BJ (cell line): ENCODE measurements at places on chromosomes 5 and 9. TPM values are rescaled to one million over a fixed set of nuclear protein-coding genes. Genes with fewer than 3 reads are reported as not detected.

- DNase-seq = no peak
Measured at GRCh38 chr5:180116077-180116999, 44.8 kb upstream of the RNF130 start.

DNA sequence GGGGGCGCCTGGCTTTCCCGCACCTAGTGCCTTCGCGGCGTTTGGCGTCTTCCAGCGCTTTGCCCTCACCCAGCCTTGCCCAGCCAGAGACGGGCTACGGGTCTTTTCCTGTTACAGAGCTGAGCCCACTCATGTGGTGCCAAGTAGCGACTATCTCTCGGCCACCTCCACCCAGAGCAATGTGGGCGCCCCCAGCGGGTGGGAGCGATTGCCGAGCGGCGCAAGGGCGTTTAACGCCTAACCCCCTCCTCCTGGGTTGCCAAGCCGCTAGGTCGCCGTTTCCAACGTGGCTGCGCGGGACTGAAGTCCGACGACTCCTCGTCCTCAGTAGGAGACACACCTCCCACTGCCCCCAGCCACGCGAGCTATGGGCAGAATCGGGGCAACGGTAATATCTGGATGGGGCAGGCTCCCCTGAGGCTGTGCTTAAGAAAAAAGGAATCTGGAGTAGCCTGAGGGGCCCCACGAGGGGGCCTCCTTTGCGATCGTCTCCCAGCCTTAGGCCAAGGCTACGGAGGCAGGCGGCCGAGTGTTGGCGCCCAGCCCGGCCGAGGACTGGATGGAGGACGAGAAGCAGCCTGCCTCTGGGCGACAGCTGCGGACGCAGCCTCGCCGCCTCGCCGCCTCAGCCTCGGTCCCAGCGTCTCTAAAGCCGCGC is 5.8 kb downstream of the TLX3 start:
- DNase-seq = no peak

Gene INPP5E
- polyA plus RNA-seq = 3.7 and 5.6 TPM in 2 replicates

Gene CARD6
- 0.63 and 0.77 TPM in 2 replicates for polyA plus RNA-seq

GRCh38 chr5:10760096-10760920 is 726 bp downstream of the DAP start:
- DNase-seq = no peak

Gene ARHGEF39
- polyA plus RNA-seq = 2.7 and 4.1 TPM in 2 replicates

DNA sequence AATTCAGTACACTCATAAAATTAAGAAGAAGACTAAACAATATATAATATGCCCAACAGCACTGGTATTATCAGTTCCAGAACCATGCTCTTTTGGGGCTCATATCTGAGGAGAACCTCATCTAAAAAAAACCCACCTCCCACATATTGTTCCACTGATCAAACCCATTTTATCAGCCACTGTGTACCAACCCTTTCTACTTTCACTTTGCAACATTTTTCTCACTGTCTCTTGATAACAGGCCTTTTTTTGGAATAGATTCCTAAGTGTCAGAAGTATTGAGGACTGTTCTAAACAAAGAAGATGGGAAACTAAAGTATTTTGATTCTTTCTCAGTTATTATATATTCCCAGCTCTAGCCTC is 173.2 kb downstream of the GABRB2 start:
- no peak for DNase-seq

GRCh38 chr9:34989946-34990635 is 546 bp downstream of the DNAJB5 start:
- DNase-seq = no peak

Gene DMRT3
- polyA plus RNA-seq = not detected in 2 replicates

Gene LCN10
- polyA plus RNA-seq = not detected in 2 replicates

- no peak for DNase-seq
Measured at GRCh38 chr9:133513214-133514100, 11.3 kb downstream of the MYMK start.

Gene FGF18
- polyA plus RNA-seq = 0.04 TPM in 1 of 2 replicates, not detected in the other

Gene HMHB1
- not detected in 2 replicates for polyA plus RNA-seq

GRCh38 chr5:39577529-39577928 is 152.7 kb upstream of the DAB2 start:
- no peak for DNase-seq

Gene CXCL14
- polyA plus RNA-seq = 1.5 and 1.6 TPM in 2 replicates

- DNase-seq = peak; percentile 34
Measured at GRCh38 chr5:177366528-177367322, 9.0 kb downstream of the RGS14 start.

DNA sequence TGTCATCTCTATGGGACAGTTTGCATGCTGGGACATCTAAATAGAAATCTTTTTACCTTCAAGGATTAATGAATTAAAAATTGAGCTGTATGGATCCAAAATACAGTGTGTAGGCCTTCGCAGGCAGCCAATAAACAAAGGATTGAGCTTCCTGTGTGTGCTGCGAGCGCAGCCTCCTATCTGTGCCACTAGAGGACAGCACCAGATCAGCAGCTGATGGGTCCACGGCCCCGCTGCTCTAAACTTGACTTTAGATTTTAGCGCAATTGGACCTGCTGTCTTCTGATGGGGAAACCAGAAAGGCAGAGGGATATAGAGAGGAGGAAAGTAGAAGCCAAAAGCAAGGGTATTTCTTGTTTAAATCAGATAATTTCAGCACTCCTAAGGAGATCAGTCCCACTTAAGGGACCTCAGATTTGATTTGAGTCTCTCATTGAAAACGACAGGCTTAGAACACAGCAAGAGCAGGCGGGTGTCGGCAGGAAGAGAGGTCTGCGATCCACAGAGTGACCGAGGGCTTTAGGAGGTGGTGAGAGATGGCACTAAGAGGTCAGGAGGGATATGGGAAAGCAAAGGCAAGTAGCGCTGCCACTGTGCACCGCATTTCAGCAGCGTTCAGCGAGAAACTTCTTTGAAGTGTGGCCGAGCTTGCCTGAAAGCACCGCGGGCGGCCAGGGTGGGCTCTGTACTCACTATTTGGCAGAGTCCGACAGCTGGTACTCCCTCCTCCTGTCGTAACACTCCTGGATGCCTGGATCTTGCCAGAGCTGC is 214.3 kb downstream of the GNA14 start:
- no peak for DNase-seq

Gene TXNDC8
- polyA plus RNA-seq = not detected in 2 replicates

Gene ROR2
- polyA plus RNA-seq = 0.59 and 1.1 TPM in 2 replicates

- DNase-seq = no peak
Measured at GRCh38 chr5:15499528-15500324, at the start of gene FBXL7. TSS of gene FBXL7 (plus strand) at chr5:15500180.

DNA sequence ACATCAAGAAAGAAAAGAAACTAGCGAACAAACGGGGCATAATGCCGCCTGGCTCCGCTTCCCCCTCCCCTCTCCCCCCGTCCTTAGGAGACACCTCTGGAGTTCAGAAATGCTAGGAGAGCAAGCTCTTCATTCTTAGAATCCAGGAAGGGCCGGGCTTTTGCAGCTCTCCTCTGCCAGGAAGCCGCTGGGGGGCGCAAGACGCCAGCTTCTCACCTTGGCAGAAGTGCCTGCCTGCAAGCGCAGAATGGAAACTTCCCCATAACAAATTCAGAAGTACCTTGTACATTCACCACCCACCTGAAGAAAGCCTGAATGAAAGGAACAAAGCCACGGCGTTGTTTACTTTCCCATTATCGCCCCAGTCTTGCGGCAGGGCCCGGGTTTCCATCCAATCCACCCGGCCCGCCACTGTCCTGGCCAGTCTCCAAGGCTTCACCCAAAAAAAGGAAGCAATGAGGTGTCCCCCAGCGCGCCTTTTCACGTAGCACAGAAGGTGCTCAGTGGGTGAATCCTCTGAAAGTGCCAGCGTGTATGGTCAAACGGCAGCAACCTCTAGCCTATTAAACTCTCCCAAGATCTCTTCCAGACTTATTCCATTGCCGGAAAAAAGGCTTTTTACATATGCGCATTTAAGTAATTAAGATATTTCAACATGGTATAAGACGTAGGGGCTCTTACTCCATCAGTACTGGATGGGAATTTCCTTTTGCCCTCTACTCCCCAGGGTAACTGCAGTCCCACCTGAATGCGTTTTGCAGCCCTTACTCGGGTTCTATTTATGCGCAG is 1.6 kb upstream of the GADD45G start:
- DNase-seq = no peak

GRCh38 chr9:135480071-135480939 is 723 bp downstream of the PPP1R26 start:
- DNase-seq = no peak

- no peak for DNase-seq
Measured at GRCh38 chr5:79224286-79224984, 11.5 kb upstream of the JMY start.

Gene LURAP1L
- polyA plus RNA-seq = 10.9 and 15.5 TPM in 2 replicates

Gene SVEP1
- 24.8 and 33.5 TPM in 2 replicates for polyA plus RNA-seq

Gene FCHSD1
- polyA plus RNA-seq = 35.8 and 45.8 TPM in 2 replicates

- DNase-seq = no peak
Measured at GRCh38 chr5:3709717-3710348, 114.2 kb downstream of the IRX1 start.

Gene ZBTB43
- 4.6 and 9.6 TPM in 2 replicates for polyA plus RNA-seq

GRCh38 chr9:37534412-37534811 is 41.8 kb downstream of the FBXO10 start:
- DNase-seq = no peak

Gene RANBP17
- polyA plus RNA-seq = 10.5 and 12.9 TPM in 2 replicates

- DNase-seq = no peak
Measured at GRCh38 chr9:31588006-31588405, 796.4 kb upstream of the ACO1 start.

GRCh38 chr5:178474562-178475184 is 115.5 kb downstream of the COL23A1 start:
- no peak for DNase-seq

DNA sequence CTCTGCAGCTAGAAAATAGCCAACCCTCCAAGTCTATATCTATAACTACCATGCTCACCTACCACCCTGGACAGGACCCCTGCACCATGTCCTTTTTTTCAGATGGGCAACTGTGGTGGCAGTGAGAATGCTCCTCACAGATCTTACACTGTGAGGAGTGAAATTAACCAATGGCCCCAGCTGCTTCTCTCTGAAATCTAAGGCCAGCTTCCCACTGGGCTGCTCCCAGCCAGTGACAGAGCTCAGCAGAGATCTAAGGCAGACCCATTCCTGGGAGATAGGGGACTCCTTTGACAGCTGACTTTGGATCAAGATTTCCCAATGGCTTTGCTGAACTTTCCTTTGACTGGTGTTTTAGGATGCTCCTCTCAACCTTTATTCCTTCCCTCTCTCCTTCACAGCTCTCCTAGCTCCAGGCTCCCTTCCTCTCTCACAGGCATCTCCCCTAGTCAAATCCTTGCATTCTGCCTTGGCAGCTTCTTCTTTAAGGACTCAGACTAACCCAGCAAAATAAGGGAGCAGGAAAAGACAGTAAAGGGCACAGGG is 1.6 kb upstream of the ARAP3 start:
- DNase-seq = no peak

DNA sequence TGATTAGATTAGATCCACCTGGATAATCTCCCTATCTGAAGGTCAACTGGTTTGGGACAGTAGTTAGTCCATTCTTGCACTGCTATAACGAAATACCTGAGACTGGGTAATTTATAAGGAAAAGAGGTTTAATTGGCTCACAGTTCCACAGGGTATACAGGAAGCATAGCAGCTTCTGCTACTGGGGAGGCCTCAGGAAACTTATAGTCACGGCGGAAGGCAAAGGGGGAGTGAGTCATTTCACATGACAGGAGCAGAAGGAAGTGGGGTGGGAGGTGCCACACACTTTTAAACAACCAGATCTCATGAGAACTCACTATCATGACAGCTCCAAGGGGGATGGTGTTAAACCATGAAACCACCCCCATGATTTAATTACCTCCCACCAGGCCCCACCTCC is 9.9 kb downstream of the C9orf40 start:
- DNase-seq = no peak

Gene TMEM232
- 0.12 and 0.38 TPM in 2 replicates for polyA plus RNA-seq

DNA sequence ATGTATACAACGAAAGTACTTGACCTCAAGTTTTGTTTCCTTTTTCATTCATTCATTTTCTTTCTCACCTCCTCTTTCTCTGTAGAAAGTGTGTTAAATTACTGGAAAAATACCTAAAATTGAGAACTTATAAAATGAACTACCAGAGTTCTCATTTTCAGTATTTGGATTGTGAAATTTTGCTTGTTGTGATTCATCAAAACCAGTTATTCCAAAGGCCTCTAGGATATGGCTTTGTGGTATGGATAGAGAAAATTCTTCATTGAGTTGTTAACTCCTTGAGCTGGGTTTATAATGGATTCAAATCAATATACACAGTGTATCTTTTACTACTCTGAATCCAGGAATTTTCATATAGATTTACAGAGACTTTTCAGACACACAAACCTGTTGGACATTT is 287.6 kb downstream of the KDM4C start:
- DNase-seq = no peak

GRCh38 chr5:171201310-171201709 is 107.7 kb upstream of the TLX3 start:
- no peak for DNase-seq

Gene TAF11L5
- not detected in 2 replicates for polyA plus RNA-seq

- no peak for DNase-seq
Measured at GRCh38 chr5:91024206-91024605, 358.9 kb downstream of the ARRDC3 start.

GRCh38 chr5:180801596-180802324 is 846 bp downstream of the MGAT1 start:
- DNase-seq = no peak

Gene PHAX
- 40.7 and 41.6 TPM in 2 replicates for polyA plus RNA-seq

Gene CDKN2B-AS1
- 0.59 and 1.1 TPM in 2 replicates for polyA plus RNA-seq
